ENCODE measurements at places on chromosomes 2 and 18.

DNA sequence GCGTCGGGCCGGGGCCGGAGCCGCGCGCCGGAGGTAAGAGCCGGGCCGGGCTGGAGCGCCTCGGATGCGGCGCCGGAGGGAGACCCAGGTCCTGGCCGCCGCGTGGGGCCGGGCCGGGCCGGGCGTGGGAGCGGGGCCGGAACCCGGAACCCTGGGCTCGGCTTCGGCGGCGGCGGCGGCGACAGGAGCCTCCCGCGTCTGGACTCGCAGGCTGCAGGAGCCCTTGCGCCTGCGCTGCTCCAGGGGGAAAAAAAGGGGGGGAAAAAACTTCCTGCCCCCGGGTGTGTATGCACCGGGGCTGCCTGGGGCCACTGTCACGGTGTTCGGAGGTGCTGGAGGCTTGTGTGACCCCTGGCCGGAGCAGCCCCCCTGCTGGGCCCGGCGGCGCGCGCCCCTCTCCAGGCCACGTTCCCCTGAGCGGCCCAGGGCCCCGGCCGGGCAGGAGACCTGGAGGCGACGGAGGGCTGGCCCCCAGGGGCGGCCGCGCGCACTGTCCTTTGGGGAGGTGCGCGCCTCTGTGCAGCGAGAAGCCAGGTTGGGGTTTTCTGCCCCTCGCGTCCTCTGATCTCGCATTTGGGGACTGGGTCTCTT, 864 bp downstream of the KLHL29 start:
- no peak for DNase-seq

- DNase-seq: no peak
Observed at GRCh38 chr2:127093648-127094210, 13.2 kb downstream of the BIN1 start.

DNA sequence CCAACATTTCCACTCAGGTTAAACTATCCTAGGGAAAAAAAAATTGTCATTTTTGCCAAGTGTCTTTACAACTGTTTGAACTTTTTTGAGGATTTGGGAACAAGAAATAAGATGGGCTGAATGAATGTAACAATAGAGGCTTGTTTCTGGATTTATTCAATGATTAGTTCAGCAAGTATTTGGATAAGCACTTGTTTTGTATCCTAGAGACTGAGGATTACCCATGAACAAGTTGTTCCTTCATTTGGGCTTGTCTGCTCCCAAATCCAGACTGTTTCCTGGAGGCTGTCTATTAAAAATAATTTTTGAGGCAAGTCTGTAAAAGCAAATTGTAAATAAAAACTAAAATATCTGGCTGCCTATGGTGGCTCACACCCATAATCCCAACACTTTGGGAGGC, 62.0 kb upstream of the CSRNP3 start:
- no peak for DNase-seq

DNA sequence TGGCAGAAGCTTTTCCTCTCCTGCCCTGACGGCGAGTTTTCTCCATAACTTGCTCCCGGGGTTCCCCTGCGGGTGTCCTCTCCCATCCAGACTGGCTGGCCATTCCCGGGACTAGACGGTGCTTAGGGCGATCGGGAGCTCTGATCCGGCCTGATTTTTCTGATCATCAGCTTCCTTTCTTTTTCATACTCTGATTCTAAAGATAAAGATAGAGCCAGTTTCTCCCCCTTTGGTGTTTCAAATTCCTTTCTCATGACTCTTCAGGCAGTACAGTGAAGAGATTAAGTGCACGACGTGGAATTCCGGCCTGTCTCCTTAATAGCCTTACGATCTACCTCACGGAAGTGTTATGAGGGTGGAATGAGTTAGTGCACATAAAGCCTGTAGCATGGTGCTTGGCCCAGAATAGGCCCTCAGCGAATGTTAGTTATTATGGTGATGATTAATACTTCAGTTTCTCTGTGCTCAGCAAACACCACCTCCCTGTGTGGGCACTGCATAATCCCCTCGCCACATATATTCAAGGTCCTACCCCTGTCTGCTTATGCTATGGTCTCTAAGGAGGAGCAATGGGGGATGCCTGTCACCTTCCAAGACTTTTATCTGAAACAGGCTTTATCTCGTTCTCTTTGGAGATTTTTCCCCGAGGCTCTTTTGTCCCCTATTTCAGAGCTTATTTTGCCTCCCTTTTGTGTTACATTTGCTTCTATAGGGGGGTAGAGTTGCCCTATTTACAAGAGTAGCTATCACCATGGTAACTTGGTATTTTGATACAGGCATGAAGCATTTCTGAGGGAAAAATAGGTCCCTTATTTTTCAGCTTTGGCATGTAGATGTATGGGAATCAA, 254.8 kb downstream of the CDH2 start:
- no peak for DNase-seq

GRCh38 chr2:3704692-3705091, 1.3 kb downstream of the DCDC2C start:
- DNase-seq: no peak

DNA sequence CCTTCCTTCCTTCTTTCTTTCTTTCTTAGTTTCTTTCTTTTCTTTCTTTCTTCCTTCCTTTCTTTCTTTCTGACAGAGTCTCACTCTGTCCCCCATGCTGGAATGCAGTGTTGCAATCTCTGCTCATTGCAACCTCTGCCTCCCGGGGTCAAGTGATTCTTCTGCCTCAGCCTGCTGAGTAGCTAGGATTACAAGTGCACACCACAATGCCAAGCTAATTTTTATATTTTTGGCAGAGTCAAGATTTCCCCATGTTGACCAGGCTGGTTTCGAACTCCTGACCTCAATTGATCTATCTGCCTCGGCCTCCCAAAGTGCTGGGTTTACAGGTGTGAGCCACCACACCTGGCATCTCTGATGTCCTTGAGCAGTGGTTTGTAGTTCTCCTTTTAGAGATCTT, 48.5 kb downstream of the IL1R2 start:
- no peak for DNase-seq

- DNase-seq: peak; percentile 35
Observed at GRCh38 chr2:25825238-25825637, 53.0 kb downstream of the ASXL2 start.

- DNase-seq: no peak
Observed at GRCh38 chr2:40430776-40431599, 20.9 kb downstream of the SLC8A1 start.

GRCh38 chr18:78305789-78306188, 673.8 kb upstream of the SALL3 start:
- DNase-seq: no peak

GRCh38 chr2:41763141-41763540, 284.7 kb upstream of the PKDCC start:
- DNase-seq: no peak

DNA sequence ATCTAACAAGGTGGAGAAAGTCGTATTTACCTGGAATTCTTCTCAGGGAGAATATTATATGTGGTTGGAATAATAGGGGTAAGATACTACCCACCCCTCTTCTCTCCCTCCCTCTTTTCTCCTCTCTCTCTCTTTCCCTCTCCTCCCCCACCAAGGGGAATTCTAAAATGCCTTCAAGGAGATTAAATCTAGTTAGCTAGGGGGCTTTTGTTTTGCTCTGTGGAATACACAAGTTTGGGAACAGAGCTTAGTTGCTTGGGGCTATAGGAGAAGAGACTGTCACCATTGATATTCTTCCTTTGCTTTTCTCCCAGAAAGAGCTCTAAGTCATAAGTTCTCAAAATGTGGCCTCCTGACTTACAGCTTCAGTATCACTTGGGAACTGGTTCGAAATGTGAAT, 34.5 kb downstream of the TAF1B start:
- DNase-seq: no peak

GRCh38 chr2:218422403-218423086, 3.6 kb downstream of the VIL1 start:
- DNase-seq: no peak

- DNase-seq: no peak
Observed at GRCh38 chr2:224286923-224287322, 115.0 kb downstream of the FAM124B start.

DNA sequence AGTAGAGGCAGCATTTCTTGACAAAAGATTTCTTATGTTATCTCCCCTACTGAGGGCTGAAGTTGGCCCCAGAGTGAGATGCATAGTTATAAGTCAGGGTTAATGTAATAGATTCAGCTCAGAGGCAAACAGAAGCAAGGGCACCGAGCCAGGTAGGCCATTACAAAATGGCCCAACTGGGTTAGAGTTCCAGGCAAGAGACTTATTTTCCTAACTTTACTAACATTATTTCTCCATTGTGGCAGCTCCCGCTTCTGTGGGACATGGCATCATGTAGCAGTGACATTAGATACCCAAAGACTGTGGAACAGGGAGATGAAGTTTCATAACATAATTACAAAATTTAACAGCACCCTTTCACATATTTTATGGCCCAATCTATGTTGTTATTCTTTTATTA, 27.1 kb downstream of the TSPYL6 start:
- DNase-seq: no peak

DNA sequence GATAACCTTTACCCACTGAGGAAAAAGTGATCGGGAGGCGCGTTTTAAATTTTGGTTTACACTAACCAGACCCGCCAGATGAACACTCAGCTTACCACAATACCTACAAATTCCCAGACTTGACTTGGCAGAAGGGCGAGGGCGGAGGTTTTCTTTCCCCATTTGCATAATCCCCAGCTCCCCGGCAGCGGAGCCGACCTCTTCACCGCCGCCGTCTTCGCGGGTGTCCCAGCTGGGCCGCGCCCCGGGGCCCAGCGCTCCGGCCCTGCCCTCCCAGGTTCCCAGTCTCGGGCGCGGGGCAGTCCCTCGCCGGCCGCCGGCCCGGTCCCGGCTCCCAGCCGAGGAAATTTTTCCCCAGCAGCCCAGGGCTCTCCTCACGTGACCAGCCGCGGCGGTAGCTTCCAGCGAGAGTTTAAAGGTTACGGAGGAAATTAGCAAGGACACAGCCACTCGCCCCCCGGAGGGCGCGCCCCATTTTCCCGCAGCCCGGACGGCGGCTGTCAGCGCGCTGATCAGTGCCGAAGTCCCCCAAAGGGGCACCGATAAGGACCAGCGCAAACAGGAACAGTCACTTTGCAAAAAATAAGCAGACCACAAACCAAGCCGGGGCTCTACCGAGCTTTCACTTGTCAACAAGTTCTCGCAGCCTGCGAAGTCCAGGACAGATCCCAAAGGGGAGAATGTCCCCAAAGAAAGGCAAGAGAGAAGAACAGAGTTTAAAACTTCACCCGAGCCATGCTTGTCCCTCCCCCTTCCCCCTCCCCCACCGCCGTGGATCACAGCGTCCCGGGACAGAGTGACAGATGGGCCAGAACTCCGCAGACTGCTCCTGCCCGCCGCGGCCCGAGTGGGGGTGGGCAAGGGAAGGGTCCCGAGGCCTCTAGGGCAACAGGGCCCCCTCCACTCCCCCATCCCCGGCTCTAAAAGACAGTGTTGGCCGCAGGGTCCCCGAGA, 1.3 kb upstream of the PRKCE start:
- DNase-seq: no peak

GRCh38 chr2:54239427-54239826, 16.6 kb downstream of the TSPYL6 start:
- DNase-seq: no peak

DNA sequence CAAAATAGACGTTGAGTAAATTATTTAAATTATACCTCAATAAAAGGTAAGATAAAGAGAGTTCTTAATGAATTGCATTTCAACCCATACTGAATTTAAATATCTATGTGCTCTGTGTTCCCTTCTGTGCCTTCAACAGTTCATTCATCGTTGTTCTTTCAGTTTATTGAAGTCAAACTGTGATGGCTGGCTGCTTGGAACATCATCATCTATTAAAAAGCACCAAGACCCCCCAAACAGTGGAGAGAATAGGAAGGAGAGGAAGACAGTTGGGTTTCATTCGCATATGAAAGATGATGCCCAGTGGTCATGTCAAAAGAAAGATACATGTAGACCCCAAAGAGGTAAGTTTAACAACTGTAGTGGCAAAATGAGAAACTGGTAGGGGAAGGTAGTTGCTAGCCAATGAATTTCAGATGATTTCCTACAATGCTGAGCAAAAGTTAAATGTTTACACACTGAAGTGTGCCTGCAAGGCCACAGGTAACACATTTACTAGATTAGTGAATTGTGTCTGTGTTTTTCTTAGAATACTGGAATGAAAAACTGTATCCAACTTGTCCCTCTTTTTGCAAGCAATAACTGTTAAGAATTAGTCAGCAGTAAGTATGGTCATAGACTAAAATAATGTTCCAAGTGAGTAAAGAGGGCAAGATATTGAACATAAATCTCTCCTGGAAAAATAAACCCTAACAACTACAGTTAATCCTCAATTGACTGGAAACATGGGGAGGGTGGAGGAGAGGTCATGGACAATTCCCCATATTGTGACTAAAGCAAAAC, 331.3 kb downstream of the KIAA1328 start:
- DNase-seq: no peak

- DNase-seq: no peak
Observed at GRCh38 chr18:41456831-41457230, 498.2 kb upstream of the PIK3C3 start.

DNA sequence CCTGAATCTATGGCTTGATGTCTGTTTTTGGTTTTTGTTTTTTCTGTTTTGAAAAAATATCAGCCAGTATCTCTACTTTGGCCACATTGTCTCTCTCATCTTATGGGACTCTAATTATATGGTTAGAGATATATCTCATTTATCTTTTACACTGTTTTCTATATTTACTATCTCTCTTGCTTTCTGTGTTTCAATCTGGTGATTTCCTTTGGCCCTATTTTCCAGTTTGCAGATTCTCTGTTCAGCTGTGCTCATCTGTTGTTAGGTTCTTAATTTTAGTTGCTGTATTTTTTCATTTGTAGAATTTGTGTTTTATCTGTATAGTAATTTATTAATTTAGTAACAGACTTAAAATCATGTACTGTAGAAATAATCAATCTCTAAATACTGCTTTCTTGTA, 41.3 kb upstream of the ELAC1 start:
- DNase-seq: no peak

GRCh38 chr2:119377993-119378345, 11.2 kb downstream of the DBI start:
- DNase-seq: no peak

DNA sequence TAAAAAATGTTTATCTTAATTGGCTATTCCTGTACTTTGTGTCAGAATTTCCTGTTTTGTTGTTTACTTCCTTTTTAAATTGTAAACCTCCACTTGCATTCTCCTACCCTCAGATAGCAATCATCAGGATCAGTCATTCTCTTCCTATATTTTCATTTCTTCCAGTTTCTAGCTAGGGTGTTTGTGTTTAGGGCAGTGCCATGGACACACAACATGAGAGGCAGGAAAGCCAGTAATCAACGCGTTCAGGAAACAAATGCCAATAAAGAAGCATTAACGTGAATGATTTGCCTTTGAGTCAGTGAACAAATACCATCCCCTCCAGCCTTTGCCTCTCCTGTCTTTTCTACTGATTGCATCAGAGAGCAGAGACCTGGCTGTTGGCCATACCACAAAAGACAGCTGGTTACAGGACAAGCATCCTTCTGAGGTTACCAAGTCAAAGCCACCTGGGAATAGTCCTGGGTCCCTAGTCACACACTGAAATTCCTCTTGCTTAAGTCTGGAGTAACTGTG, 56.7 kb upstream of the FHL2 start:
- DNase-seq: no peak

DNA sequence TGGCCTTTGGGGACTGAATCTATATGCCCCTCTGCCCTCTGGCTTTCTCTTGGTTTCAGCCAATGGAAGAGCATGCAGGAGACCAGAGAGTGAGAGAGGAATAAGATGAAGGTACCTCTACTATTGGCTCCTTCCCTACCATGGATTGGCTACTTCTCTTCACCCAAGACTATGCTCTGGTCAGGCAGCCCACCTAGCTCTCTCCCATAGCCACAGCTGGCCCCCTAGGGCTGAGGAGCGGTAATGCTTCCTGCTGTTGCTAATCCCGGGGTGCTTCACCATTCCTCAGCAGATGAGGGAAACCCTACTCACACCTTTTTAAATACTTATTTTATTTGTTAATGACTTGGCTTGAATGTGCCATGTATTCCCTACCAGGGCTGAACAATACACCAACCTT, 142.4 kb downstream of the MREG start:
- DNase-seq: no peak
